NK-92 treated with Interleukin-12 subunit alpha and Interleukin-12 subunit beta, amount 100 ng/mL, for 24 hours (cell line): ENCODE measurements at places on chromosomes 3 and 15.

GRCh38 chr15:42736178-42736792, 643 bp downstream of the CDAN1 start:
- DNase-seq: no peak

DNA sequence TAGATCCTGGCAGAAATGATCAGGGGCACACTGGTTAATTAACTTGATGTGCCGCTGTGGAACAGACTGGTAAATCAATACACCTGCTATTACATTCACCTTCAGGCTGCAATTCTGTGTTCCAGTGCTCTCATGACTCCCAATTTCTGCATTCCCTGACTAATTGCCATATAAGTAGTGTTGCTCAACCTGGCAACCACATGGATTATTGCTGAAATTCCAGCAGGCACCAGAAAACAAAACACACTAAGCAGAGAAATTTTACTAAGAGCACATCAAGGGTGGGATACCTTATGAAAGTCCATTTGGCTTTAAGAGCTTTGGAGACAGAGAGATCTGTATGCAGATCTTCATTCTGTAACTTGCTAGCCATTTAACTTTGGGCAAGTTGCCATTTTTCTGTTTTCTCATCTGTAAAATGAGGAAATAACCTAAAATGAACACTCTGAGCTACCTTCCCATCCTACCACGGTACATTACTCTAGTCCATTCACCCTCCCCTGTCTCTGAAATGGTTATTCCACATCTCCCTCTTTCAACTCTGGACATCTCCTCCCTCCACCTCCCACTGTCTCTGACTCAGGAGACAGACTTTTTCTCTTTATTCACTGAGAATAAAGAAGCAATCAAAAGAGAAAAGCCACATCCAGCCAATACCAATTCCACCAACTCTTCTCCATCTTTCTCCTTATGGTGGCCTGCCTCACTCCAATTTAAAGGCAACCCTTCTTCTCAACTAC, 54.6 kb downstream of the STAC start:
- DNase-seq: no peak

DNA sequence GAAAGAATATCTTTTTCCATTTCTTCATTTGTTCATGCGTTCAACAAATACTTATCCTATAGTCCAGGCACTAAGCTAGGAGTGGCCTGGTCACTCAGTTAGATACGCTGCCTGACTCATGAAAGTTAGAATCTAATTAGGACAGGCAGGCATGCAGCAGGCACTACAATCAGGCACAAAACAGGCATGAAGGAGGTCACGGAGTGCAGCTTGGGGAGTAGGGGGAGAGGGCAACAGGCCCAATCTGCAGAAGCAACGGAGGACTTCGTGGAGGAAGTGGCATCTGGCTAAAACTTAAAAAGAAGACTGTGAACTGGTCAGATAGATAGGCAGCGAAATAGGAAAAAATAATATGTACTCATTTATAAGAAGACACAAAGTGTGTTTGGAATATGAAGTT, 420.9 kb downstream of the MAGI1 start:
- DNase-seq: no peak

DNA sequence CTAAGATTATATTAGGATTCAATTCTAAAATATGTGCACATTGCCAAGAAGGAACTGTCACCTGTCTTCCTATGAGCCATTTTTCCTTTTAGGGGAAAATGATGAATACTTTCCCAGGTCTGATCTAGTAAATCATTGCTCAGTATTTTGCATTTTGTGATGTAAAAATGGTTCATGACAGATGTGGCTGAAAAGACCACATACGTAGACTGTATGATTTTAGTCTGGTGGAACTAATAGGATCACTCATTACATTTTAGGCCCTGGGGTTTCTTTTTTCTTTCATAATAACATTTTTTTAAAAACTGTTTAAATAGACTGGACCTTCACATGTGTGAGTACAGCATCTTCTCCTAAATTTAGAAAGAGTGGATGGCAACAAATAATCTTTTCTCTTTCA, 201.7 kb upstream of the MLF1 start:
- DNase-seq: no peak

DNA sequence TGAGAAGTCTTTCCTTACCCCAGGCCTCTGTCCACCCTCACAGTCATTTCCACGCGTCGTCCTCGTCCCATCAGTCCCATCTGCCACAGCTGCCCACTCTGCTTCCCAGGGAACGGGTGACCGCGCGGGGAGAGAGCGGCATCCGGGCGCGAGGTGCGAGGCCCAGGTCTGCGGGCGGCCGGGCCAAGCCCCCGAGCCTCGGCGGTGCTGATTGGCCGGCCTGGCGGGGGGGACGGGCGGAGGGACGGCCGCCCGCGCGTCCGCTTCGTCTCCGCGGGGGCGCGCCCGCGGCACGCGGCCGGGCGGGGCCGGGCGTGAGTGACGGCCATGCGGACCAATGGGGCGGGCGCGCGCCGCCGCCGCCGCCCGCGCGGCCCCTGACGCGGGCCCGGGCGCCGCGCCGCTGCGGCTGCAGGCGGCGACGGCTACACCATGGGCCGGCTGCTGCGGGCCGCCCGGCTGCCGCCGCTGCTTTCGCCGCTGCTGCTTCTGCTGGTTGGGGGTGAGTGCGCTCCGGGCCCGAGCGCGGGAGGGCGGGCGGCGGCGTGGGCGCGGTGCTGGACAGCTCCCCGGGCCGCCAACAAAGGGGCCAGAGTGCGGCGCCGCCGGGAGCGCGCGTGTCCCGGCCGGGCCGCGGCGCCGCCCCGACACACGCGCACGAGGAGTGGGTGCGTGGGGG, at the start of gene PODXL2:
PODXL2 (plus strand) TSS at position 398 of the 679 bp plus-strand sequence; CDS start at position 433, 35 bp downstream.
- no peak for DNase-seq

GRCh38 chr3:42061025-42061712, 30.0 kb upstream of the TRAK1 start:
- no peak for DNase-seq

DNA sequence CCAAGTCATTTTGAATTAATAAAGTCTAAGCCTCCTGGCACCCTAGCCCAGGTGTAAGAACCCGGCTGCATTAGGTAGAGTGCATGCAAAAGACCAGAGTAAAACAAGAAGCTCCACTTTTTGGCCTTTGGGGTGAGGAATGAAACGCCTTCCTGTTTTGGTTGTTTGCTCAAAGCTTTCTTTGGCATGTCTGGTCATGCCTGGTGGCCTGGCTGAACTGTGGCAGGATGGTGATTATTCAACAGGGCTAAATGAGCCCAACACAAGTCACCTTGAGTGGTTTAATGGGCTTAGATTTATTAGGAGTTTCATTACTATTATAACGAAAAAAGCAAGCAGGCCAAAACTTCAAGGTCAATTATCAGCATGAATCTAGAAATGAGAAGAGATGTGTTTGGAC, 40.9 kb upstream of the LDHAL6B start:
- no peak for DNase-seq

GRCh38 chr3:194095464-194095863, 40.5 kb upstream of the HES1 start:
- DNase-seq: no peak

DNA sequence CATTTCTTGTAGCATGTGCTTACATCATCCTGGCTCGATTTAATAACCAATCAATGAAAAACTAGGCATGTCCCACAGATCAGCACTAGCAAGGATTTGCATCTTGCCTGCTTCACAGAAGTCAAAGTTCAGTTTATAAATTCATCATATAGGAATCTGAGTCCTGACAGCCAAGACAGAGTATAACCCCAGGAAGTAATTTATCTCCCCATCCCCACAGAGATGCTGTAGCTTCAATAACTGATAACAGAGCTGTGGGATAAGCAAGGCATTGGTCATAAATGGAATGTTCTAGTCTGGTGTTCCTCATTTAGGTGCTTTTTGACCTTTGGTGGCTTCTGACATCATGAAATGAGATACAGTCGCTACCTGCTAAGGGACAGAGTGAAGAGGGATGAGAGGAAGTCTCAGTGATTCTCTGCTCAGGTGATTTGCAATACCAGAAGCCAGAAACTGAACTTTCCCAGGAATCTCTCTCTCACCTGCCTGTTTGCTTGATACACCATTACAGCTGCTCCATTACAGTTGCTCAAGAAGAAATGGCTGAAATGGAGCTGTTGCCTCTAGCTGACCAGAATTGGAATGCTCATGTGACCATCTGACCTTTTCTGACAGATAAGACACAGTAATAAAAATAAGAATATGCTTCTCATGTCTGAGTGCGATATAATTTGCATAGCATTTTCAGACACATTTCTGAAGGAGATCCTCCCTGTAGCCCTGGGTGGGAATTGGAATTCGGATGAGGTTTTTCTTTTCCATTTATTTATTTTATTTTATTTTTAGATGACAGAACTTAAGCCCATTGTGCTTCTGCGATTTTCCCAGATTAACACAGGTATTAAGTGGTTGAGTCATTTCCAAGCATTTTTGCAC, 217.1 kb upstream of the KCNMB2 start:
- DNase-seq: no peak

DNA sequence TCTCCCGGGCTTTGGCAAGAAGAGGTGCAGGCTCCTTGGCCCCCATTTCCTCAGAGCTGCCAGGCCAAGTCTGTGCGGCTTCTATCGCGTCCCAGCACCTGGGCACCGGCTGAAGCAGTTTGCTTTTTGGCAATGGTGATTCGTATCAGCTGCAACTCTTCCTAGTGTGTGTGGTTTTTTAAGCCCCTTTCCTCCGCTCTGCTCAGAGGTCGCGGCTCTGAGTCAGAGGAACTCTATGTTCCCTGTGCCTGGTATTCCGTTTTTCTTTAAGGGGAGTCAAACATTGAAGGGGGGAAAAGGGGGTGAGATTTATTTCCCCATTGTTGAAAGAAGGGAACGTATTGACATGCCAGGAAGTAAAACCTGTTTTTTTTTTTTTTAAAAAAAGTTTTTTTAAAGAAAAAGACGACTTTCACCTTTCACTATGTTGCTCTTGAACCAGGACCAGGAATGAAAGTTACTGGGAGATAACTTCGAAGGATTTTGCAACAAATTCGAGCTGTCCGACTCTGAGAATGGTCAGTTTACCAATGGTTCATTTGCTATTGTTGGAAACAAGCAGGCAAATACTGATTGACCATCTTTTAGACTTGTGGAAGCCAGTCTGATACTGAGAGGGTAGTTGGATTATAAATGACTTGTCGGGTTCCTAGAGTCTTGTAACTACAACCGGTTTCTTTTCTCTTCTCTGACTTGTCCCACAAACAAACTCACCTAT, 1.1 kb downstream of the ARMC8 start:
- no peak for DNase-seq

GRCh38 chr15:88257311-88258092, 963 bp upstream of the NTRK3 start:
- DNase-seq: no peak

DNA sequence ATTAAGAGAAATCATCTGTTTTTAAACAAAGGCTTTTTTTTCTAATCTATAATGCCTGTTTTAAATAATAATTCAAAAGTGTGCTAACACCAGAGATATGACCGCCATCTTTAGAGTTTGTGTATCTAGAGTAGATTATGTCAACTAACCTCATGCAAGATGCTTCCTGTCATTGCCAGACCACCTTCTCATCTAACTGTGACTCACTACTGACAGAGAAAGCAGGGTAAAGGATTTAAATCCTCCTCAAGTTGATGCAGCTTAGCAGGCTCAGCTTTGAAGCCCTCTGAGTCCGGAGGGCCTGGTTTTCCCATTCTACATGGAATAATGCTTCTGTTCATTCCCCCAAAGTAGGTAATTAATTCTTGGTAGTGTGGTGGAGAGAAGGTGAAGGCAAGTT, 108.5 kb downstream of the ECT2 start:
- no peak for DNase-seq

DNA sequence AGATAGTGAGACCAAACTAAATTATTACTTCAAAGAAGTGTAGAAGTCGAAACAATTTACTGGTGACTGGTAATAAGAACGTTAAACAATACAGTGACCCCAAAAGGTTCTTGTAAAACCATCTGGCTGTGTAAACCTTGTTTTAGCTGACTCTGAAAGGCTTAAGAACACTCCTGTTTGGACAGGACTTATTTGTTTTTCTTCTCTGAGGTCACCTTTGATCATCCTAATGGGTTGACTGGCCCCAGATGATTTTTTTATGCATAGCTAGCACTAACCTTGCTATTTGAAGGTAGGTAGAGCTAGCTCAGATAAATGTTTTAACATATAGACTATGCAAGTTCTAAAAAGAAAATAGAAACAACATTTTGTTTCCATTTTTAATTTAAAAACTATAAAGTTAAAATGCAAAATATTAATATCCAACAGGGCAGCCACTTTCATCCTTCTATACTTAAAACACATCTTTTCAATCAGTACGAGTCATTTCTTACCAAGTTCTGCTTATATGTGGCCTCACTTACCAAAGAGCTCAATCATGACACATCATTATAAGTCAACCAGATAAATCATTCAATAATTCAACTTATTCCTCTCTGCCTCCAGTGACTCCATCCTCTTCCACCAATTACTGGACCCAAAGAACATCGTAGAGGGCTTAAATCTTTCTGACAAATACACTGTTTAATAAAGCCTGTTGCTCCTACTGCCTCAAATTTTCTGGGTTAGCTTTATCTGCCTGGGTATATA, 158.8 kb downstream of the SSR3 start:
- DNase-seq: no peak

DNA sequence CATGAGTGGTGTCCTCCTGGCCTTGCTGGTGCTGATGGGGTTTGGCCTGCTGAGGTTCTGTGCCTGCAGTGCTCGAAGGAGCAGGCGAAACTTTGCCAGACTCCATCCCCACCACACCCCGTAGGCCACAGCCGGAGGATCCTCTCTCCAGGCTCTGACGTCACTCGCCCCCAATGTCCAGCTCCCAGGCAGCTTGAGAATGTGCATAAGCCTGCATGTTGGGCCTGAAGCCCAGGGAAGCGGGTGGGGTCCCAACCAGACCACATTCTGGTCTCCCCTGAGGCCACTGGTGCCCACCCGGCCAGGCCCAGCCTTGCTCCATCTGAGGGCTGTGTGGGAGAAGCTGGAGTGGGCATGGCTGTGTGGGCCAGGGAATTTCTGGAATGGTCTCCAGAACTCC, 109.8 kb downstream of the ASB7 start:
- DNase-seq: no peak

DNA sequence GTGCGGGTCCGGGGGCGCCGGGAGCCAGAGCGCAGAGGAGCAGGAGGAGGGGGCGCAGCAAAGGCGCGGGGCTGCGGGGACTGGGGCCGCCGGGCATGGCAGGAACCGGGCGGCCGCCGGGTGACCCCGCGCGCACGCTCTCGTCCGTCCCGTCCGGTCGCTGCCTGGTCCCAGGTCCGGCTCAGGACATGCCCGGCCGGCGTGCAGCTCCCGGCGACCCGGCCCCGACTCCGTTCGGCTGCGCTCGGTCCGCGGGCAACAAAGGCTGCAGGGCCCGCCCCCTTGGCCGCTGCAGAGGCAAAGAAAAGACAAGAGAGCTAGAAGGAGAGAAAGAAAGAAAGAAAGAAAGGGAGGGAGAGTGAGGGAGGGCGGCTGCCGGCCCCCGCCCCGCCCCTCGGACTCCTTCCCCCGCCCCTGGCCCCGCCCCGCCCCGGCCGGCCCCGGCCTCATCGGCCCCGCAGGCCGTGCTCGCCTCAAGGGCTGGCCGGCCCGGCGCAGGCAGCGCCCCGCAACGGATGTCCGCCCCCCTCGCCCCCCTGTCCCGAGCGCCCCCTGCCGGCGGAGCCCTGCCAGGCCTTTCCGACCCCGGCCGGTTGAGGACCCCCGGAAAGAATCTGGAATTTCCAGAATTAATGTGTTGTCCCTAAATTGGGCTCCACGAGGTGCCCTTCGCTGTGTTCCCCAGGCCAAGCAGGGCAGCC, at the start of gene ADAMTS7:
ADAMTS7 (minus strand) TSS at position 341 of the 701 bp plus-strand sequence; CDS start at position 97, 244 bp downstream.
- no peak for DNase-seq
